ENCODE measurements at places on chromosomes 2 and 18. TPM values are rescaled to one million over a fixed set of nuclear protein-coding genes. Genes with fewer than 3 reads are reported as not detected.

The POTEF gene
- not detected for total RNA-seq

The CTAGE1 gene
- under 0.01 TPM for total RNA-seq

The CACNB4 gene
- total RNA-seq = 0.93 TPM

The CCDC102B gene
- 5.8 TPM for total RNA-seq

The RAPH1 gene
- 42.2 TPM for total RNA-seq

The SERPINB11 gene
- total RNA-seq = not detected

The CAPN14 gene
- total RNA-seq = not detected

The SEC11C gene
- 7.7 TPM for total RNA-seq

The CCL20 gene
- 0.47 TPM for total RNA-seq

The IGFBP5 gene
- total RNA-seq = 25.2 TPM

The HOXD10 gene
- total RNA-seq = not detected

The PROKR1 gene
- total RNA-seq = not detected

The ANKRD30B gene
- not detected for total RNA-seq

The SRBD1 gene
- total RNA-seq = 5.6 TPM

The CYTIP gene
- not detected for total RNA-seq

The ERFE gene
- total RNA-seq = 11.2 TPM

The MC2R gene
- total RNA-seq = not detected

The C2orf81 gene
- 2.0 TPM for total RNA-seq

The FAM124B gene
- total RNA-seq = not detected

The SLC16A14 gene
- total RNA-seq = 0.23 TPM

The DUSP19 gene
- total RNA-seq = 1.3 TPM
